ENCODE measurements at places on chromosomes 6 and 20.

GRCh38 chr6:121408321-121408720 lies 27.1 kb upstream of the GJA1 start:
- no peak for DNase-seq

GRCh38 chr6:41228616-41229015 lies 467 bp downstream of the TREML4 start:
- DNase-seq: no peak

- DNase-seq: peak; percentile 55
Measured at GRCh38 chr20:4038047-4038459, 22.7 kb upstream of the RNF24 start.

- DNase-seq: no peak
Measured at GRCh38 chr20:17427638-17428037, 103.5 kb downstream of the BFSP1 start.

DNA sequence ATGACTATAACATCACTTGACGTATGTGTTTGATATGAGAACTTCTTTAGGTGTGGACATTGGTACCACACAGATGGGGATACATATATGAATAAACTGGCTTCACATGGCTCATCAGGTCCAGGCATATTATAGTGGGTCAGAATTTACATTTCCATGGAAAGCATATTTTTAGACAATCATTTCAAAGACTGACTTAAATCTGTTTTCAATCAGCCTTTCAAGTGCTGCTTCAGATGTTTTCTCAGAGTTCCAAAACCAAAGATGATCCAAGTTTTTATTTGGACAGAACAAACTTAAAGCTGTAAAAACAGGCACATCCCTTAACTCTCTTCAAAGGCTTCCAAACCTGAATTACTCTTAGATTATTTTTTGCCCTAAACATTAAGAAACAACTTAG lies 88.1 kb downstream of the PRSS35 start:
- DNase-seq: no peak

GRCh38 chr6:44156494-44157151 lies 2.0 kb upstream of the CAPN11 start:
- DNase-seq: no peak

- DNase-seq: no peak
Measured at GRCh38 chr6:157013649-157014304, 236.6 kb downstream of the ARID1B start.

All from activated CD4-positive, alpha-beta T cell treated with anti-CD3 and anti-CD28 coated beads for 24 hours (primary cell).